NCI-H1694 treated with DMSO at 0.1 percent for 48 hours (cell line): ENCODE measurements at places on chromosomes 13 and 19.

- no peak for DNase-seq
These were observed 37.6 kb upstream of the RNF113B start for GRCh38 chr13:98214707-98215106.

- no peak for DNase-seq
These were observed 4.6 kb downstream of the NDUFA7 start for GRCh38 chr19:8316351-8317125.

- peak; percentile 68 for DNase-seq
These were observed 20.2 kb downstream of the BBC3 start for GRCh38 chr19:47210689-47211316.

DNA sequence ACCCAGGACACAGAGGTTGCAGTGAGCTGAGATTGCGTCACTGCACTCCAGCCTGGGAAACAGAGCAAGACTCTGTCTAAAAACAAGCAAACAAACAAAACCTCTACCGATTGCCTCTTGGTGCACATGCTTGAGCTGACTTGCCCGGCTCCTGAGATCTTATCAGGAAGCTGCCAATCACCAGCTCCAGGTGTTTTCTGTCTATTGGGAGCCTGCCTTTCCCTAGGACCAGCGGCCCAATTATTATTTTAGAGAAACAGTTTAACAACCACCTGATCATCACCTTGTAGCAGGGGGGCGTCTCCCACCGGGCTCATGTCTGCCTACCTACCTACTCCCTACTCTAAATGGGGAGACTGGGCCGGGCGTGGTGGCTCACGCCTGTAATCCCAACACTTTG lies 10.8 kb downstream of the CLEC4M start:
- no peak for DNase-seq

GRCh38 chr13:81334481-81334880 lies 993.6 kb upstream of the SPRY2 start:
- DNase-seq: no peak

DNA sequence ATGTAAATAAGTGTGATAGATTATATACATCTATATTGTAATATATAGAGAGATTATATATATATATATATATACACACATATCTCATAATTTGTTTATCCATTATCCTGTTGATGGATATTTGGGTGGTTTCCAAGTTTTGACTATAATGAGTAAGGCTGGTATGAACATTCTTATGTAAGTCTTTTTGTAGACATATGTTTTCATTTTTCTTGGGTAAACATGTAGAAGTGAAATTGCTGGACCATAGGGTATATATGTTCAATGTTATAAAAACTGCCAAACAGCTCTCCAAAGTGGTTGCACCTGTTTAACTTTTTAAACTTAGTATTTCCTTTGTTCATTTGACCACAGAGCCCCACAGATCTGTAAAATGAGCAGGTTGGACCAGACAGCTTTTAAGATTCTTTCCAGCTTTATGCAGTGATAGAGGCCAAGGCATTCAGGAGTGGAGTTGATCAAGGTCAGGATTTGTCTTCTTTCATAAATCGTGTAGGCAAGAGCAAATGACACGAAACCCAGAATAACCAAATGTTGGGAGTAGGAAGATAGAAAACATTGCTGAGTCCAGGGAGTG lies 21.7 kb upstream of the KATNAL1 start:
- no peak for DNase-seq
